ENCODE measurements at places on chromosomes 2 and 18.

DNA sequence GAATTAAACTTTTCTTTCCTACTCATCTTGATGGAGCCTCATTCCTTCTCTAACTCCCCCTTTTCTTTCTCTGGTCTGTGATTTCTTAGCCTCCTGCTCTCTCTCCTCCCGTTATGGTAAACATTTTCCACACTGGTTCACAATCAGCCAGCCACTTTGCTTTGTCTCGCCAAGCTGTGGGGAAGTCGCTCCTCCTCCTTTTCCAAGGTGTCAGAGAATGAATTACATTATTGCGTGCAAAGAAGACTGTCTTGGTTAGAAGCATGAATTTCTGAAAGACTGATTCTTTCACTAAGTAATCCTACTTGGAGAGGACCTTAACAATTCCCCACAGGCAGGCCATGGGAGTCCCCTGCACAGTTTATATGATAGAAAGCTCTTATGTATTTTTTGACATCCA, 46.1 kb downstream of the RASGRP3 start:
- no peak for DNase-seq

DNA sequence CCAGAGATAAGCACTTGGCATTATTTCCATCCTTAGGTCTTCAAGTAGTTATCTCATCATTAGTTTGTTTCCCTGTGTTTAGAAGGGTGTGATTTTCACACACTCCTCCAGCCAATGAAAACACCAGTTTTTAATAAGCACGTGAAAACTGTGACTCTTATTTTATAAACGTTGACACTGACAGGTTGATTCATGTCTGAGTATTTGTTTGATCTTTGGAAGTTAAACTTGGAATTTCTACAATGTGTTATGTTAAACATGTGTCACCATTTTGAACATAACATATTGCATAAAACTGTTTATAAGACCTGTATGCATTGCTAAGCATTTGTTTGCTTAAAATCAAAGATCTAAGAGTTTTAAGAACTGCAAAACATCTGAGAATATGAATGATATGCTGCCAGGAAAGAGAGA, 27.6 kb downstream of the SLC40A1 start:
- no peak for DNase-seq

DNA sequence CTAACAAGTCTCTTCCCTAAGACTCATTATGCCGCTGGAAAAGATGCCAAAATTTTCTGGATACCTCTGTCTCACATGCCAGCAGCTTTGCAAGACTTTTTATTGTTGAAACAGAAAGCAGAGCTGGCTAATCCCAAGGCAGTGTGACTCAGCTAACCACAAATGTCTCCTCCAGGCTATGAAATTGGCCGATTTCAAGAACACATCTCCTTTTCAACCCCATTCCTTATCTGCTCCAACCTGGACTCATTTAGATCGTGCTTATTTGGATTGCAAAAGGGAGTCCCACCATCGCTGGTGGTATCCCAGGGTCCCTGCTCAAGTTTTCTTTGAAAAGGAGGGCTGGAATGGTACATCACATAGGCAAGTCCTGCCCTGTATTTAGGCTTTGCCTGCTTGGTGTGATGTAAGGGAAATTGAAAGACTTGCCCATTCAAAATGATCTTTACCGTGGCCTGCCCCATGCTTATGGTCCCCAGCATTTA, 26.3 kb downstream of the DHRS9 start:
- DNase-seq, result no peak

- DNase-seq, result no peak
These were observed 38.7 kb downstream of the LCT start for GRCh38 chr2:135798275-135798705.

GRCh38 chr2:101714118-101714517, 16.6 kb downstream of the MAP4K4 start:
- DNase-seq, result no peak

DNA sequence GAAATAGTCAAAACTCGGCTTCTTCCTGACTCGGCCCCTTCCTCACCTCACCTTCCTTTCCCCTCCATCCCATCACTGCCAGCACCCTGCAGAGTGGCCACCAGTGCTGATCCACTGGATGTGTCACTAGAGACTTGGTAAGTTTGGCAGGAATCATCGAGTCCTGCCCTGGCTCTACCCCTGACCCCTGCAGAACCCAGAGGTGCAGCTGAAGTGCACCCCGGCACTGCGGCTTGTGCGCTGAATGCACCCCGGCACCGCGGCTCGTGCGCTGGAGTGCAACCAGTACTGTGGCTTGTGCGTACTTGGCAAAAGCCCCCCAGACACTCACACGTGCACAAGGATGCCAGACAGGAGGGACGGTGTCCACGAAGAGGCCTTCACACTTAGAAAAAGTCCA, 206.5 kb downstream of the SNTG2 start:
- no peak for DNase-seq

Data from GM19239 (cell line).